ENCODE measurements at places on chromosomes 13 and 19. TPM values are rescaled to one million over a fixed set of nuclear protein-coding genes. Genes with fewer than 3 reads are reported as not detected.
A peak's percentile ranks its signal among the peaks of the same experiment; 100 is the strongest.

The ZNF627 gene
- total RNA-seq, result 33.6 TPM

- peaks cover 3% of the 10 kb centered on the region for H3K36me3 ChIP-seq
- H3K27me3 ChIP-seq, result no peaks in the 10 kb centered on the region
- H3K4me1 ChIP-seq, result peaks cover 7% of the 10 kb centered on the region
- no peak overlapping the region for H3K27ac ChIP-seq
These were observed 146.2 kb downstream of the DCT start for GRCh38 chr13:94333131-94333820.

- H3K27me3 ChIP-seq, result peaks cover 13% of the 10 kb centered on the region
- no peak overlapping the region for H3K4me3 ChIP-seq
- DNase-seq, result no peak
- no peak overlapping the region for H3K27ac ChIP-seq
- no peaks in the 10 kb centered on the region for H3K4me1 ChIP-seq
- no peaks in the 10 kb centered on the region for H3K36me3 ChIP-seq
These were observed 23.1 kb downstream of the FXYD5 start for GRCh38 chr19:35177377-35178274.

- peaks cover 47% of the 10 kb centered on the region for H3K4me1 ChIP-seq
- no peak for DNase-seq
- no peak overlapping the region for H3K4me3 ChIP-seq
- peaks cover under 1% of the 10 kb centered on the region for H3K36me3 ChIP-seq
- no peak overlapping the region for H3K27ac ChIP-seq
- H3K27me3 ChIP-seq, result no peaks in the 10 kb centered on the region
These were observed 35.3 kb downstream of the DACH1 start for GRCh38 chr13:71831716-71832115.

DNA sequence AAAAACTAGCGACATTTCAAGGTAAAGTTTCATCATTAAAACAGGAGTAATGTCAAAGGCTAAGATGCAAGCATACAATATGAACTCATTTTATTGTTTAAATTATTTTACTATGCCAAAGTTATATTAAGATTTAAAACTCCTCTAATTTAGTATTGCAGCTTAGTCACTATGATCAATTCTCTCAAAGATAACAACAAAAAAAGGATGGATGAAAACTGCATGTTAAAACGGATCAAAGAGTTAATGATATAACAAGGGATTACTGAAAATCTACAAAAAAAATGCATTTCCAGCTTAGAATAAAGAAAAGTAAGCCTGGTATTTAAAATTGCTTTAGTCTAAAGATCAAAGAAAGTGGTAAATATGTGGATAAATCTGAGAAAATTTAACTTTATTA is 587.8 kb upstream of the PCDH20 start:
- no peaks in the 10 kb centered on the region for H3K27me3 ChIP-seq
- DNase-seq, result no peak
- H3K36me3 ChIP-seq, result no peaks in the 10 kb centered on the region

DNA sequence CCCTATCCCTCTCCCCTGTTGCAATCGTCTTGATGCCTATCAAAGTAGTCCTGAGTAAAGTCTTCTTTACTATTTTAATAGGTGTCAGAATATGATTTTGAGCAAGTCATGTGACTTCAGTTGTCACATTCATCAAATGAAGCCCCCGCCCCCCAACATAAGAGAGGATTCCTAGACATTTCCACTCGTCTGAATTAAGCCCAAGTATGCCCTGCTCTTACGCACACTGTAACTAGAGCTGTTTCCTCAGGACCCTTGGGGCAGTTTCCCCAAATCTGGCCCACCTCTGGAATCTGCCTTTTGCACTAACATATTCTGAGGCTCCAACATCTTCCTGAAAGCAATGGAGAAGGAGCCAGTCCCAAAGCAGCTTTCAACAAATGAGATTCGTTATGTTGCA is 25.5 kb downstream of the SACS start:
- H3K36me3 ChIP-seq, result peaks cover 2% of the 10 kb centered on the region
- H3K27me3 ChIP-seq, result no peaks in the 10 kb centered on the region
- no peak for DNase-seq
- peaks cover 7% of the 10 kb centered on the region for H3K4me1 ChIP-seq
- no peak overlapping the region for H3K4me3 ChIP-seq
- H3K27ac ChIP-seq, result no peak overlapping the region

DNA sequence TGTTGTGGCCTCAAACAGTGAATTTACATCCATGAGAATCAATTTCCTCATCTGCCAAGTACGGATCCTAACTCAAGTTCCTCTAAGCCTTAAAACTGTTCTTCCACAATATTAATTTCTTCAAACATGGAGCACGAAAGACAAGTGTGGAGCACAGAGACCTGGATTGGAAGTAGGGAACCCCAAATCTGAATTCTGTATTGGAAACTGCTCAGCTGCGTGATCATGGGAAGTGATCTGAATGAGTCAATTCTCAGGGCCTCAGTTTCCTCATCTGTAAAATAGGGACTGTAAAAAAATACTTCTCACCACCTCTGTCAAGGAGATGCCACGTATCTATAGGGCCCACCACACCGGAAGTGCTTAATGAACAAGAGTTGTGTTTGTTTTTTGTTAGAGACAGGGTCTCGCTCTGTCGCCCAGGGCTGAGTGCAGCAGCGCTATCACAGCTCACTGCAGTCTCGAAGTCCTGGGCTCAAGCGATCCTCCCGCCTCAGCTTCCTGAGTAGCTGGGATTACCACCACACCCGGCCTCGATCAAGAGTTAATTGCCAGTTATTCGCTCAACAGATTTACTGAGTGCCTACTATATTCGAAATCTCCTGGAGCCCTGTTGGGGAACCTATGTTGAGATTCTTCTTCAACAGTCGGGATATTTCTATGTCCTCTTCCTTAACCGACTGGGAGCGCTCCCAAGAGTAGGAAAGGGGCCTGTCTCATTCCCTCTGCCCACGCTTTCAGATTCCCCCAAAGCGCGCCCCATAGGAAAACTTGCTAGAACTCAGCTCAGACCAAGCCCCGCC is 1.6 kb downstream of the SERTAD3 start:
- H3K36me3 ChIP-seq, result peaks cover 7% of the 10 kb centered on the region
- no peaks in the 10 kb centered on the region for H3K27me3 ChIP-seq
- DNase-seq, result no peak
- peak overlapping the region; percentile 97 for H3K27ac ChIP-seq
- H3K4me3 ChIP-seq, result peak overlapping the region; percentile 95
- peaks cover 17% of the 10 kb centered on the region for H3K4me1 ChIP-seq

DNA sequence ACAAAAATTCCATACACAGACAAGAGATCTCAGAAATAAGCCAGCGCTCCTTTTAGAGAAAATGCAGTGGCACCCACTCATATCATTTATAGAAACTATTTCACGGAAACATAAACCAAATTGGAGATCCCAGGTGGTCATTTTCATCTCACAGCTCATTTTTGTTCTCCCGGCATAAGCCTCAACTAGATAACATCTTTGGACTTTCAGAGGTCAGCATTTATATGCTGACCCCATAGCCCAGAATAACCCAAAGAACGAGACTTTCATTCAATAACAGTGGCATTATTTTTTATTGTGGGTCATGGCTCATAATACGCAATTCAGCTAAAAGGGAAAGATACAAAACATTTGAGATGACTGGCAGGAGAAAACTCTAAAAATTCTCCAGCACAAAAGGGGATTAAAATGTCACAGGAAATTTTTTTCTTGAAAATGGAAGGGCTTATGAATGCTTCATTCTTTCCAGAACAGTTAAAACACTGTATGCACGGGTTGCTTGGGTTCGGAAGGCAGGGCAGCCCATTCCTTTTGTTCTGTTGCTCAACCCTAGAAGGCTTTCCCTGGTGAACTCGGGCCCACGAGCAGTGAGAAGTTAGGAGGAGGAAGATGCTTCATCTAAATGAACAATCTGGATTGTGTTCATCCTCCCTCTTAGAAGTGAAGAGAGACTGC is 24.0 kb downstream of the STARD13 start:
- no peaks in the 10 kb centered on the region for H3K27me3 ChIP-seq
- H3K27ac ChIP-seq, result no peak overlapping the region
- no peak for DNase-seq
- no peak overlapping the region for H3K4me3 ChIP-seq
- peaks cover 4% of the 10 kb centered on the region for H3K4me1 ChIP-seq
- no peaks in the 10 kb centered on the region for H3K36me3 ChIP-seq

DNA sequence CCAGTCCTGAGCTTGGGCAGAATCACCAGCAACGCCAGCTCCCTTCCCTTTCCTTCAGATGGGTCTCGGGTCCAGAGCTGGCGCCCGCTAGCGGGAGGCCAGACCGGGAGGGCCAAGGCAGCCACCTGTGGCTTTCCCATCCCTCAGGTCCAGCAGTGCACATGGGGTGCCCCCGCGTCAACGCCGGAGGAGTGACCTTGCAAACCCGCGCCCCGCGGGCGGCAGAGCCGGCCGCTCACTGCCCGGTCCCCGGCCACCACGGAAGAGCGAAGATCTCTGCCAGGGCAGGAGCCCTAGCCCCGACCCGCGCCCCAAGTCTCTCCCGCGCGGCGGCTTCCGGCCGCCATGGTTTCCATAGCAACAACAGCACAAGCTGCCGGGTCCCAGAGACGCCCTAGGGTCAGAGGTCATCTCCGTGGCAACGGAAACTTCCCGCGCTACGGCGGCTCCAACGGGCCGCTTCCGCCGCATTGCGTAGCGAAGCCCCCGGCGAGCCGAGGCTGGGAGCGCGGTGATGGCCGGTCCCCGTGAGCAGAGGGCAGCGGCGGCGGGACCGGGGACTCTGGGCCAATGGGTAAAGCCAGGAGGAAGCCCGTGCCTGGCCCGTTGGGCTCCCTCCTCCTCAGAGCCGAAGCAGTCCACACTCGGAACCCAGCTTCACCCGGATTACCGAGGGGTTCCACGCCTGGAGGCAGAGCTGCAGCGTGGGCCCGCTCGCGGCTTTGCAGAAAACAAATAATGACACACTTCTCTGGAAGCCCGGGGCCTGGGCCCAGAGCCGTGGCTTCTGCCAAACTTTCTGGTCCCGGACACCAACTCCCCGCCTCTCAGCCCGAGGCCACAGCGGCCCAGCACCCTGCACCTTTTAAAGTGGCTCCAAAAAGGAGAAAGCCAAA is 7.4 kb downstream of the FGF14 start:
- H3K4me3 ChIP-seq, result peak overlapping the region; percentile 85
- peaks cover 7% of the 10 kb centered on the region for H3K4me1 ChIP-seq

GRCh38 chr19:35342430-35342829 is 5.3 kb upstream of the FFAR1 start:
- no peak overlapping the region for H3K27ac ChIP-seq
- H3K4me1 ChIP-seq, result no peaks in the 10 kb centered on the region
- H3K36me3 ChIP-seq, result no peaks in the 10 kb centered on the region
- peaks cover 19% of the 10 kb centered on the region for H3K27me3 ChIP-seq
- DNase-seq, result no peak

The DACT3 gene
- 2.6 TPM for total RNA-seq

DNA sequence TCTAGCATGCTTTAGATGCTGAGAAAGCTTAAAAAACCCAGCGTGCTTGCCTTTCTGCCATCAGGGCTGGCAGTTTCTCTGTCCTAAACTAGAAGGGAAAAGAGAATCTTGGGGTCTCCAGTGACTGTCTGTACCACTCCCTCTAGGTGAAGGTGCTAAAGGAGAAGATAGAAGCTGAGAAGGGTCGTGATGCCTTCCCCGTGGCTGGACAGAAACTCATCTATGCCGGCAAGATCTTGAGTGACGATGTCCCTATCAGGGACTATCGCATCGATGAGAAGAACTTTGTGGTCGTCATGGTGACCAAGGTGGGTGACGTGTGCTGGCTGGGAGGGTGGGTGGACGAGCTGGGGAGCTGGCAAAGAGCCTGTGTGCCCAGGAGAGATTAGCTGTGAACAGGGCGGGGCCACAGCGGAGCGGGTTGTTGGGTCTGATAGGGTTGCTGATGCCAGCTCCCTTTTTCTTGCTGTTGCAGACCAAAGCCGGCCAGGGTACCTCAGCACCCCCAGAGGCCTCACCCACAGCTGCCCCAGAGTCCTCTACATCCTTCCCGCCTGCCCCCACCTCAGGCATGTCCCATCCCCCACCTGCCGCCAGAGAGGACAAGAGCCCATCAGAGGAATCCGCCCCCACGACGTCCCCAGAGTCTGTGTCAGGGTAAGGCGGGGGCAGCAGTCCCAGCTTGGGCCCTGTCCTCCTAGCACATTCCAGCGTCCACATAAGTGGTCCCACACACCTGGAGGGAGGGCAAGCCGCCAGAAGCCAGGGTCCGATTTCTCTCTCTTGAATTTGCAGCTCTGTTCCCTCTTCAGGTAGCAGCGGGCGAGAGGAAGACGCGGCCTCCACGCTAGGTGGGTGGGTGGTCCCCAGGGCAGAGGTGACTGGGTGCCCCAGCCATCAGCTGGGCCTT is 2.3 kb downstream of the RAD23A start:
- peaks cover 27% of the 10 kb centered on the region for H3K36me3 ChIP-seq
- no peaks in the 10 kb centered on the region for H3K27me3 ChIP-seq
- H3K4me1 ChIP-seq, result peaks cover 14% of the 10 kb centered on the region
- peak overlapping the region; percentile 35 for H3K4me3 ChIP-seq

GRCh38 chr13:55613429-55614187 is 1527.1 kb upstream of the PRR20A start:
- no peak overlapping the region for H3K27ac ChIP-seq
- no peaks in the 10 kb centered on the region for H3K27me3 ChIP-seq
- no peak overlapping the region for H3K4me3 ChIP-seq

The CNMD gene
- total RNA-seq, result 1.1 TPM

DNA sequence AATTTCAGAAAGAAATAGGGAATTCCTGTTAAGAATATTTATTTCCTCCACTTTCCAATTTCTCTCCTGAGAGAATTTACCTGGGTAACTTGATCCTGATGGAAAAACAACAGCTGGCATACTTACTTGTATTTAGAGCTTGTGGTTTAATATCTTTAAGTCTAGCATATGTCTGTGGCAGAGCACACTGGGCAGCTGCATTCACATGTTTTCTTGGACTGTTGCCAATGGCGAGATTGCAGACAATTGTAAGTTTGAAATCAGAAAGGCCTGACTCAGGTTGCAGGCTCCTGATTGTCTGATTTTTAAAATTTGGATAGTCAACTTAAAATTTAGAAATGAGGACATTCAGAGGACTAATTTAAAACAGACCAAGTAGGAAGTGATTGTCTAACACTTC is 66.9 kb downstream of the NHLRC3 start:
- H3K4me1 ChIP-seq, result no peaks in the 10 kb centered on the region
- no peaks in the 10 kb centered on the region for H3K36me3 ChIP-seq
- no peak overlapping the region for H3K4me3 ChIP-seq
- peaks cover 7% of the 10 kb centered on the region for H3K27me3 ChIP-seq
- no peak for DNase-seq

DNA sequence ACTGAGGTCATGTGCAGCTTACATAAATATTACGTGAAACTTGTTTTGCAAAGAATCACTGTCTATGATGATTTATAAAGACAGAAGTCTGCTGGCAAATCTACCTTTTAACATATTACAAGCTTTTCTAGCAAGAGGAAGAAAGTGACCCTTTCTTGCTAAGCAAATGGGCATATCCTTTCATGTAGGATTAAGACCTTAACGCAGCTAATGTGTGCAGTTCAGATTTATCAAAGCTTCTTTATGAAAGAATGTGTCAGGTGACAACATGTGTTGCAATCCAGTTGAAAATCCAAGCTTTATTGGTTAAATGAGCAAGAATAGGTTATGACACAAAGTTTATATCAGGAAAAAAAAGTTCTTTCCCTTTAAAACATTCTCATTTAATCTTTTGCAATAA is 115.6 kb upstream of the NBEA start:
- no peak overlapping the region for H3K27ac ChIP-seq
- H3K4me3 ChIP-seq, result no peak overlapping the region
- H3K27me3 ChIP-seq, result no peaks in the 10 kb centered on the region
- H3K36me3 ChIP-seq, result no peaks in the 10 kb centered on the region

GRCh38 chr19:49167857-49168409 is 10.3 kb downstream of the TRPM4 start:
- DNase-seq, result no peak
- peaks cover 5% of the 10 kb centered on the region for H3K4me1 ChIP-seq
- H3K27me3 ChIP-seq, result peaks cover 37% of the 10 kb centered on the region
- H3K36me3 ChIP-seq, result peaks cover 1% of the 10 kb centered on the region
- no peak overlapping the region for H3K27ac ChIP-seq

- DNase-seq, result no peak
- no peak overlapping the region for H3K27ac ChIP-seq
- H3K36me3 ChIP-seq, result peaks cover 33% of the 10 kb centered on the region
- no peaks in the 10 kb centered on the region for H3K27me3 ChIP-seq
- H3K4me1 ChIP-seq, result peaks cover 4% of the 10 kb centered on the region
- no peak overlapping the region for H3K4me3 ChIP-seq
These were observed 57.4 kb downstream of the TM9SF2 start for GRCh38 chr13:99558570-99559180.

Measured in progenitor cell of endocrine pancreas (in vitro differentiated cells).